Stimulated activated CD8-positive, alpha-beta memory T cell treated with anti-CD3 and anti-CD28 coated beads, Interleukin-7, amount 100 ng/mL, for 1 hour (primary cell): ENCODE measurements at places on chromosomes 1 and 21.

DNA sequence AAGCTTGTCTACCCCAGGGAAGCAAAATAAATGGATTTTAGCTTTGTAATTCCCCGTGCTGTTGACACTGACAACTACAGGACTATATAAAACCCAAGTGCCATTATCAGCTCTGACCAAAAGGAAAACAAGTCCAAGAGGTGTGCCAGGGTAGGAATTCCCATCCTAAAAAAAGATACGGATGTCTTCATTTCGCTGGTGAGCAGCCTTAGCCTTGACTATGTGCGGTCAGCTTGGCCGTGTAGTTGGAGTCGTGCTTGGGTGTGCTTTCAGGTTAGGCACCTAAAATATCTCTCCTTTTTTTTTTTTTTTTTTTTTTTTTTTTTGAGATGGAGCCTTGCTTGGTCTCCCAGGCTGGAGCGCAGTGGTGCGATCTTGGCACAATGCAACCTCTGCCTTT is 28.9 kb upstream of the ACTN2 start:
- no peak for DNase-seq

GRCh38 chr1:164759144-164759920 is 200.3 kb downstream of the PBX1 start:
- DNase-seq = no peak

GRCh38 chr21:36839123-36839522 is 127.3 kb downstream of the HLCS start:
- DNase-seq = no peak

- no peak for DNase-seq
These were observed 1.6 kb downstream of the OVAAL start for GRCh38 chr1:180560200-180560867.

- no peak for DNase-seq
These were observed 18.0 kb downstream of the CRYBG2 start for GRCh38 chr1:26335774-26336476.

DNA sequence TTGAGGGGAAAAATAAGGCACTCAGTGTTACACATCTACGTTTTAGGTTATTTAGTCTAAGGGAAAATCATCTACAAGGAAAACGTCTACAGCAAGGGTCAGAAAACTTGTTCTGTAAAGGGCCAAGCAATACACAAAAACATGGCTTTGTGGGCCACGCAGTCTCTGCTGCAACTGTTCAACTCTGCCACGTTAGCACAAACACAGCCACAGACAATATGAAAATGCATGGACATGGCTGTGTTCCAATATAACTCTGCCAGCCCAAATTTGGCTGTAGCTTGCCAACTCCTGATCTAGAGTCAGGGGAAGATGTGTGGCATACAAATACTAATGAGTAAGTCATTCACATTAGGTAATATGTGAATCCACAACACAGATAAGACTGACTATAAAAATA is 40.7 kb downstream of the COA6 start:
- no peak for DNase-seq

- no peak for DNase-seq
These were observed 54.0 kb downstream of the ZNF281 start for GRCh38 chr1:200355801-200356200.

DNA sequence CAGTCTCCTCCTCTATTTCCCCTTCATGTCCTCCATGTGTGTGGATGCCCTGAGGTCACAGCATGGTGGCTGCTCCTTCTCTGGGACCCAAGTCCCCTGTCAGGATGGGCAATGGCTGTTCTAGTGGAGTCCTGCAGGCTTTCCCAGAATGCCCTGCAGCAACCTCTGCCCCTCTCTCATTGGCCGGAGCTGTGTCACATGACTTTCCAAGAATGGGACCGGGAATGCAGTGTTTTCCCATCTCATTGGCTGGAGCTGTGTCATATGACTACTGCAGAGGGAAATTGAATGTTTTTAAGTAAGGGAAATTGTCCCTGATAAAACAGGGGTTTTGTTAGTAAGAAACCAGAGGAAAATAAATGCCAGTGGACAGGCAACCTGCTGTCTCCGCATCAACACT is 365.9 kb downstream of the PTPRU start:
- DNase-seq = no peak

DNA sequence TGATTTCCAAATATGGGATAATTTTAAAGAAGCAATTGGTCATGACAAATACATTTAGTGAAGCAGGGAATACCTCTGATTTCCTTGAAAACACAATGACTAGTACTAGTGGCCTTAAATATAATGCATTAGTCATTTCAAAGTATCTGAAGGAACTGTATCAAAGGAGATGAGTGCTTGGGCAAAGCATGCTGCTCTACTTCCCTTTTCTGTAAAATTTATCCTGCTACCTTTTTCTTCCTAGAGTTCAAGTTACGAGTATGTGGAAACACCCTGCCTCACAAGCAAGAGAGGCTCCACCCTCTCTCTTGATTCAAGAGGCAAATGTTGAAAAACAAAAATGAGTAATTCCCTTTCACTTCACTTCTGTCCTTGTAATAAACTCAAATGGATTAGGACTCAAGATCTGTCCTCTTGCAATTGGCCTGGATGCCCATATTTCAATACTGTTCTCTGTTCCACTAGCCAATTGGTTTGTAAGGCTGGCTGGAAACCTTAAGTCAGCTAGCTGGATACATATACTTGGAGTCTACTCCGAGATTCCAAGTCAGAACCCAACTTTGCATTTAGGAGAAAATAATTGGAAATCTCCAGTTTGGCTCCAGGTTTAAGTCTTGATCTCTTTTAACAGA is 92.5 kb downstream of the CDC42BPA start:
- no peak for DNase-seq

DNA sequence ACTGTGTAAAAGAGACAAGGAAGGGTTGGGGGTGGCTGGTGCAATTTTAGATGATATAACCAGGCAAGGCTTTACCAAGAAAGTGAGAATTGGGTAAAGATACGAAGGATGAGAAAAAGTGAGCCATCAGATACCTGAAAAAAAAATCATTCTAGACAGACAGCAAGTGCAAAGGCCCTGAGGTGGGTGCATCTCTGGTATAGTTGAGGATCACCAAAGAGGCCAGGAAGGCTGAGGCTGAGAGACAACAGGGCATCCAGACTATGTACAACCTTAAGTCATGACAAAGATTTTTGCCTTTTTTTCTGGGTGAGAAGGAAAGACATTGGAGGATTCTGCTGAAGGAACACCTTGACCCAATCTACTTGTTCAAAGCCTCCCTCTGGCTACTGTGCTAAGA is 29.9 kb downstream of the RXRG start:
- no peak for DNase-seq

DNA sequence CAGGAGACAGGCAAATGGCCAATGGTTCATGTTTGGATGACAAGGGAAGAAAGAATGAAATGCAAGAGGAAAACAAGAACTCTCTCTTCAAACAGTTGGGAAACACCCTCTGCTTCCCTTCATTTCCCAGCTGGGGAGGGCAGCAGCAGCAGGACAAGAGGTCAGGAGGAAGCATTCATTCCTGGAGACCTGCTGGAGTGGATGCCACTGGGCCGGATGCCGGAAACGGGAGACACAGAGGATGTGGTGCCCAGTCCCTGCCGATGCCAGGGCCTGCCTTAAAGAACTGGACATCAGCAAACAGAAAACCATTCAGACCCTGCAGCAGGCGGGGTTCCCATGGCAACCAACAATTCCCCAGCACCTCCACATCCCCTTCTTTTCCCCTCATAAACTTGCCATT is 102.3 kb upstream of the ZNF648 start:
- no peak for DNase-seq

- DNase-seq = no peak
These were observed 153.2 kb downstream of the FASLG start for GRCh38 chr1:172812118-172812517.

- no peak for DNase-seq
These were observed 36.1 kb downstream of the CD247 start for GRCh38 chr1:167482184-167482583.

GRCh38 chr1:119286587-119287181 is 81.9 kb upstream of the HAO2 start:
- no peak for DNase-seq
